ENCODE measurements at places on chromosomes 11 and 22. TPM values are rescaled to one million over a fixed set of nuclear protein-coding genes. Genes with fewer than 3 reads are reported as not detected.

TMPRSS13 gene
- not detected for total RNA-seq

GRCh38 chr11:2713094-2713493 lies 13.3 kb upstream of the KCNQ1OT1 start:
- DNase-seq: no peak

DNA sequence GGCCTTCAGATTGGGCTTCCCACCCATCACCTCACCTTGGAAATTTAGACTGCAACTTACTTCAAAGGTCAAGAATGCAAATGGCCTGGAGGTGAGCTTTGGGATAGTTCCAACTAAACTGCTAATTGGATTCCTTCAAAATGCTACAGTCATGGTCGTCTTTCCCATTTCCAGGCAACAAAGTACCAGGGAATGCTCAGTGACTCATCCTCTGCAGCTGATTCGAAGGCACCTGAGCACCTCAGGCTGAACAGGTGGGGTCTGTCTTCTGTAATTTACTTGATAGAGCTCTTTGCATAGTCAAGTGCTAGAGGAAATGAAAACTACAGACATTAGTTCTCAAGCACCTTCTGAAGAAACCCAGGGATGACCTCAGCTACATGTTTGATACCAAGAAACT lies 20.5 kb upstream of the FSHB start:
- no peak for DNase-seq

INPP5J gene
- total RNA-seq: not detected

Measured in dermis blood vessel endothelial cell (primary cell).